ENCODE measurements at places on chromosomes 6 and 20.

DNA sequence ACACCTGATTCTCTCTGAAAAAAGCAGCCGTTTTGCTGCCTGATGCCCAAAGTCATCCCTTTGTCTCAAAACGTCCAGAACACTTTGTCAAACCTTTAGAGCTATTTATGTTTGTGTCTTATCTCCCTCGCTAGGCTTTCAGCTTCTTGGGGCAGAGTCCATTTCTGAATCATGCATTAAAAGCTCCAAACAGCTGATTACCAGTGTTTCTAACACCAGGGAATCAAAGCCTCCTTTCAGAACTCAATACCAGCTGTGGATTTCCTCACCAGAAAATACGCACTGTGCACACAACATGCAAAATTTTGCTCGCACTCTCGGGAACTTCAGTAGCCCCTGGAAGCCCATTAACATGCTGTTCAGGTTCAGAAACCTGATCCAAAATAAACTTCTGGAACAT is 333.3 kb downstream of the HACE1 start:
- DNase-seq = no peak

GRCh38 chr6:43990627-43991619 is 136.3 kb downstream of the MRPL14 start:
- no peak for DNase-seq

DNA sequence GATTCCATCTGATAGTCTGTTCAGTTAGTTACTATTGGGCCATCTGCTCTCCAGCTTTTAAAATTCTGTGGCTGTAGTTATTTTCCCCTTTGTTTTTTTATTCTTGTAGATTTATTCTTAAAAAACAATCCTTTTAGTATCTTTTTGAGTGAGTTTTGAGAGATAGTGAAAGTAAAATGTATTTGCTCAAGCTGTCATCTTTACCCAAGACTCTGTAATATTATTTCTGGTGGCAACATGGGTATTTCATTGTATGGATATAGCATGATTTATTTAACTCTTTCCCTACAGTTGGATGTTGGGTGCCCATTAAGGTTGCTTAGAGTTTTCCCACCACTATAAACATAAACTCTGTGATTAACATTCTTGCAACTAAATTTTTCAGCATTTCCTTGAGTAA is 24.6 kb downstream of the STK4 start:
- DNase-seq = no peak

- no peak for DNase-seq
These were observed 81.1 kb downstream of the ATP9A start for GRCh38 chr20:51687108-51687507.

DNA sequence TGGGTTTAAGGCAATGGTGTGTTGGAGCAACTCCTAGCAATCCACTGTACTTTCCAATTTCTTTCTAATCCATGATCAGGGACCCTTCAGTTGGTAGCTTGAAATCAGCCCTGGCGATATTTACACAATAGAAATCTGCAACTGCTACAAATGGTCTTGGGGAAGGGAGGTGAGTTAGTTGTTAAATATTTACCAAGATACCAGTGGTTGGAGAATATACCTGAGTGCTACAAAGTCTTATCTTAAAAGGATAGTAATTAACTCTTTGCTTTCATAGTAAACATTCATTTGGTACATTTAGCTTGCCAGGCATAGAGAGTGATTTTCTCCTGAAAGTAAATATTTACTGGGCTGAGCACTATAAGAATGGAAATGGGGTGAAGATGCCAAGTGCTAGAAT is 568.2 kb downstream of the BCKDHB start:
- no peak for DNase-seq

DNA sequence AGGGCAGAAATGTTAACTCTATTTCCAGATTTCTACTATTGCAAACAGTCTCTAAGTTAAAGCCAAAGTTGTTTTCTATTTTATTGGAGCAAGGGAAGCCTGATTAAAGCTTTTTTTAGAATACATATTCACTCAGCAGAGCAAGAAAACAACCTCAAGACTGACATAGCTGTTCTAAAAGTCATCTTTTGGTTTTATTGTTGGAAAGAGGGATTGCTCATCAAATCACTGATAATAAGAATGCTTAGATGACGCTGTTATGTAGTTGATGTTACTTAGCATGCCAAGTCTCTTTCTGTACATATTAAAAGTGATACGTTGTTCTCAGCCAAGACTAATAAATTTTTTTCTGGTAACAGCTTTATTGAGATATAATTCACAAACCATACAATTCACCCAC is 172.6 kb upstream of the LAMA2 start:
- DNase-seq = no peak

DNA sequence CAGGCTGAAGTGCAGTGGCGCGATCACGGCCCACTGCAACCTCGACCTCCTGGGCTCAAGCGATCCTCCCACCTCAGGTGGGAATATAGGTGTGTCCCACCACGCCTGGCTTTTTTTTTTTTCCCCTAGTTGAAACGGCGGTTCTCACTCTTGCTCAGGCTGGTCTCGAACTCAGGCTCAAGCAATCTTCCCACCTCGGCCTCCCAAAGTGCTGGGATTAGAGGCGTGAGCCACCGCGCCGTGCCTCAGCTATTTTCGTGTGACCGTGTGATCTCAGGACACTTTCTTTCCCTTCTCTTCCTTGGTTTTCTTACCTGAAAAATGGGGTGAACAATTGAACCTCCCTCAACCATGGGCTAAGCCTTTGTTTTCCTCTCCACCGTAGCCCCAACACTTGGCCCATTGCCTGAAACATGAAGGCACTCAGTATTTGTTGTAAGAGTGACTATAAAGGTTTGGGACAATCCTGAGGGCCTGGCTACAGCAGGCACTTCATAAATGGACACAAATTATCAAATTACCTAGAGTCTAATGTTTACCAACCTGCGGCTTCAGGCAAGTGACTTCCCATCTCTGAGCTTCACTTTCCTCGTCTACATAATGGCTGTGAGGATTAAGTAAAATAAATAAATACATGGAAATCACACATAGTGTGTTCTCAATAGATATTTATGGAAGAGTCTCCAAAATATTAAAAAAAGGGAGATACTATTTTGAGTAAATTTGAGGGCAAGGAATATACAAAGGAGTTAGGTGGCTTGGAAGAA is 31.4 kb upstream of the ID1 start:
- no peak for DNase-seq

DNA sequence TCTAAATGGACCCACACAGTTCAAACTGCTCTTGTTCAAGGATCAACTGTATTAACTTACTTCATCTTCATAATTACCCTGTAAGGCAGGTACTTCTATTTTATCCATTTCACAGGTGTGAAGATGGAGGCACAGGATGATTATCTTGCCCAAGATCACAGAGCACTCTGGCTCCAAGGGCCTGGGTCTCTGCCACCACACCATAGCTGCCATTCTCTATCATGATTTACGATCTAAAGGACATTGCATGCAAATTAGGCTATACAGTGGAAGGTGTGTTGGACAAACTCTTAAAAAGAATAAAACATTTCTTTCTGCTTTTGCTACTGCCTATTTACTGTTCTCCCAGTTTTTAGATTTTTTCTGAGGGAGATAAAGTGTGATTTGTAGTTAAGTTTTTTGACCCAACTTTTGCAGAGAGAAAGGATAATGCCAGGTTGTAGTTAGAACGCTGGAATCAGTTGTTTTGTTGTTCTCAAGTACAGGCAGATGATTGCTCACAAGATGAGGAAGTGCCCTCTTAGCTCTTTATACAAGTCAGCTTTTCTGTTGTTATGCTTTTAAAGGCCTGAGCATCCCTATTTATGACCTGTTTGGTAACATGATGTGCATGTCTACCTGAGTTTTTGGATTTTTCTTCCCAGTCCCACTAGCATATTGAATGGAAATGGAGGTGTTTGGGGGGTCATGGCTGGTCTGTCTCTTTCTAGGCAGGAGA is 247.9 kb downstream of the ZFAND3 start:
- DNase-seq = no peak

DNA sequence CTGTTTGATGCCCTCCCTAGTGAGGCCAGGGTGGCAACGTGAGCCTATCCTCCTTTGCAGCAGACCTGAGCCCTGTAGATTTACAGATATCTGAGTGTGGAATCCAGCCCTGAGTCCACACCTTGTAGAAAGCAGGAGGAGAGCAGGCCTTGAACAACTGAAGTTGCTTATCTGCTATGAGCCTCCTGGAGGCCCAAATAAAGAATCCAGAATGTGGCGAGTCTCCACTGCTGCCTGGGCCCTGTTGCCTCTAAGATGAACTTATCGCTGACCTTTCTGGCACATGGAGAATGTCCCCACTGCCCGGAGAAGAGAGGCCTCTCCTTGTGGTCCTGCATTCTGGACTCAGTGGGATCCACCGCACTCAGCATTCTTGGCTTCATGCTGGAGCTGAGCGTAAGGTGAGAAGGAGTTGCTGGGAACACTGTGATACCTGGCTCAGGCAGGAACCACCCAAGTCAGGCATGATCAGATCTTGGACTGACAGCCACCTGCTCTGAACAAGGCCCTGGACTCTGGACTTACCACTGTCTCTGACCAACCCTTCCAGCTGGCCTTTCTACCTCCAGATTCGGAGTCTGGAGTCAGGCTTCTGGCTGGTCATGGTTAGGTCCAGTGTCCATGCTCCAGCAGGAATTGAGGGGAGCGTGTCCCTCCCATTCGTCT is 5.8 kb upstream of the MANBAL start:
- no peak for DNase-seq

- DNase-seq = no peak
These were observed 54.8 kb downstream of the PHACTR2 start for GRCh38 chr6:143732536-143732935.

- no peak for DNase-seq
These were observed 41.2 kb upstream of the NHSL1 start for GRCh38 chr6:138540468-138540867.

DNA sequence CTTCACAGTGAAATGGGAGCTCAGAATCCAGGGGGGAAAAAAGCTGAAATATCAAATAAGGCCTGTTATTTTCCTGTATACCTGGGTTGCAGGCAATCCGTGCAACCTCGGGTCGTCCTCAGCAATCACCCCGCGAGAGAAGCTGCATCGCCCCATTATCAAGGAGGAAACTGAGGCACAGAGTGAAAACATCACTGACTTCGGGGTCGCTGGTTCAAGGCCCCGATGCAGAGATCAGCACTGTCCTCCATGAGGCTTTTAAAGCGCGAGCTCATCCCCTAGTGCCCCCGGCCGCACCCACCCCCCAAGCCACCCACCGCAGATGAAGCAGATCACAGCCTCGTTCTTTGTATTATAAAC is 203.9 kb downstream of the PREX1 start:
- DNase-seq = no peak

- no peak for DNase-seq
These were observed 339.2 kb upstream of the JAG1 start for GRCh38 chr20:11012975-11013374.

DNA sequence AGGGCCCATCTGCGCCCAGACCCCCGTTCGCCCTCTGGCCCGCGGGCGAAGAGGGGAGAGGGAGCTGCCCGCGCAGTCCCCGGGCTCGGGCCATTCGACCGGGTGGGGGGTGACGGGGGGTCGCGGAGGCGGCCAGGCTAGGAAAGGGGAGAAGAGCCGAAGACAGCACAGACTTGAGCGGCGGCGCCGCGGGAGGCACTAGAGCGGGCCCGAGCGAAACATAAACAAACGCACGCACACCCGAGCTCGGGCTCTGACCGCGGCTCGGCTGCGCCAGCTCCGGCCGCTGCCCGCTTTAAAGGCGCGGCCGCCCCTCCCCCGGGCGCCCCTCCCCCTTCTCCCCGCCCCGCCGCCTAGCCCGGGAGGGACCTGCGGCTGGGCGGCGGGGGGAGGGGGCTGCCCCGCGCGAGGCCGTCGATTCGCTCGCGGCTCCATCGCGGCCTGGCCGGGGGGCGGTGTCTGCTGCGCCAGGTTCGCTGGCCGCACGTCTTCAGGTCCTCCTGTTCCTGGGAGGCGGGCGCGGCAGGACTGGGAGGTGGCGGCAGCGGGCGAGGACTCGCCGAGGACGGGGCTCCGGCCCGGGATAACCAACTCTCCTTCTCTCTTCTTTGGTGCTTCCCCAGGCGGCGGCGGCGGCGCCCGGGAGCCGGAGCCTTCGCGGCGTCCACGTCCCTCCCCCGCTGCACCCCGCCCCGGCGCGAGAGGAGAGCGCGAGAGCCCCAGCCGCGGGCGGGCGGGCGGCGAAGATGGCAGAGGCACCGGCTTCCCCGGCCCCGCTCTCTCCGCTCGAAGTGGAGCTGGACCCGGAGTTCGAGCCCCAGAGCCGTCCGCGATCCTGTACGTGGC is at the start of gene FOXO3:
Gene FOXO3, plus strand, starts transcription at position 455 of the 846 bp plus-strand sequence. Its CDS starts 292 bp downstream, at position 747.
- DNase-seq = peak; percentile 65

GRCh38 chr6:165961233-165961632 is 206.4 kb downstream of the TBXT start:
- no peak for DNase-seq

DNA sequence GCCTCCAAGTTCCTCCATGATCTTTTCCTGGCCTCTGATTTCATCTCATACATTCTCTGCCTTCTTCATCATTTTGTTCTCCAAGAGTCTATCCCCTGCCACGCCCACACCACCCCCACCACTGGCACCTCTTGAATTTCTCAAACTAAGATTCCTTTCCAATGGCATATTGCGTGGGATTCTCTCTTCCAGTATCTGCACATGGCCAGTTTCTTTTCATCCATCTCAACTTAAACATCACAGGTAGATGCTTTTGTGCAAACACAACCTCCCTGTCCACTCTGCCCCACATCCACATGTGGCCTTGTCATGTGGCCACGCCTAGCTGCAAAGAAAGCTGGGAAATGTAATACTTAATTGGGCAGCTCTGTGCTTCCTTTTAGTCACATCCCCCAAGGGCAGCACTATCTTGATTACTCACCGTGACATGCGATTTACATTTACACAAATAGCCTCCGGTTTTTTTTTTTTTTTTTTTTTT is 33.4 kb upstream of the ZMYND8 start:
- DNase-seq = no peak

GRCh38 chr6:17865243-17865642 is 122.2 kb downstream of the KIF13A start:
- no peak for DNase-seq

- no peak for DNase-seq
These were observed 2.1 kb downstream of the HLA-DQB1 start for GRCh38 chr6:32664354-32664753.

GRCh38 chr6:35668096-35668495 is 20.6 kb downstream of the FKBP5 start:
- no peak for DNase-seq

DNA sequence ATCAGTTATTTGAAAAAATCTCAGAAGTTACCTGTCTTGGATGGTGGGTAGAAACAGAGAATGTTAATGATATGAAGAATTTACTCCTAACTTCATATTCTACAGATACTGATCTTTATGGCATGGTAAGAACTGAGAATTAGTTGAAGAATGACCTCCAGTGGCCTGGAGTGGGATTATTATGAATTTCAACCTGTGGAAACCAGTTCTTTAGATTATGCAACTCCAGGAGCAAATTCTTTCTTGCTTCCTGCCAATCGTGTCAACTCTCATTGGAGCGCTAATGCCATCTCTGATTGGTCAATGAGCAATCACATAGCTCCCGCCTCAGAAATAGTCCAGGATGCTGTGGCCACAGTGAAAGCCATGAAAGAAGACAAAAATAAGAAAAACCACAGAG is 40.6 kb downstream of the LYRM2 start:
- no peak for DNase-seq

- no peak for DNase-seq
These were observed 641.6 kb downstream of the HACE1 start for GRCh38 chr6:104218116-104218515.
